ENCODE measurements at places on chromosomes 4 and X. TPM values are rescaled to one million over a fixed set of nuclear protein-coding genes. Genes with fewer than 3 reads are reported as not detected.

- peak; percentile 96 for DNase-seq
Observed at GRCh38 chr4:185792384-185793115, 19.4 kb downstream of the SORBS2 start.

DNA sequence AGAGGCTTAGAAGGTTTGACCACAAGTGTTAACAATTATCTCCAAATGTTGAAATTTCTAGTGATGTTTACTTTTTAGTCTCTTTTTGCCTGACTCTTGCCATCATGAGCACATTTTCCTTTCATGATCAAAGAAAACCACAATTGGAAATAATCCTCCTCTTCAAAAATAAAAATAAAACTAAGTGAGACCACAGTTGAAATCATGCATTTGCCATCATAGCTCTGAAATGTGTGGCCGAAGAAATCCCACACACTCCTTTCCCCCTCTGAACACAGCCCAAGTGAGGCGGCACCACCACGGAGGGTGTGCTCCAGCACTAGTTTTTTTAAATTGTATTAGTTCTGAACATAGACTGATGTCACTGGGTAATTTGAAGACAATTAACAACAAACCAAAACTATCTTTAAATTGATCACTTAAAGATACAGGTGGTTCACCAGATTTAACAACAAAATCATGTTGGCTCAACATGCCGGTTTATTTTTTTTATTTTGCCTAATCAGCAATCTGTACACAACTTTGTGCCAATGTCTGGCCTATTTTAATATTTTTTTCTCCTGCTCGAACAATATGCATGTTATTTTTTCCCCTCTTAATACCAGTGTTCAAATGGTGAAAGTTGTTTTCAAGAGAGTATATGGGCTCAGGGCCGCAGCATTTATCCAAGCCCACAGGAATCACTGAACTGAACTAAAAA, 17.6 kb downstream of the APBB2 start:
- DNase-seq, result no peak

DNA sequence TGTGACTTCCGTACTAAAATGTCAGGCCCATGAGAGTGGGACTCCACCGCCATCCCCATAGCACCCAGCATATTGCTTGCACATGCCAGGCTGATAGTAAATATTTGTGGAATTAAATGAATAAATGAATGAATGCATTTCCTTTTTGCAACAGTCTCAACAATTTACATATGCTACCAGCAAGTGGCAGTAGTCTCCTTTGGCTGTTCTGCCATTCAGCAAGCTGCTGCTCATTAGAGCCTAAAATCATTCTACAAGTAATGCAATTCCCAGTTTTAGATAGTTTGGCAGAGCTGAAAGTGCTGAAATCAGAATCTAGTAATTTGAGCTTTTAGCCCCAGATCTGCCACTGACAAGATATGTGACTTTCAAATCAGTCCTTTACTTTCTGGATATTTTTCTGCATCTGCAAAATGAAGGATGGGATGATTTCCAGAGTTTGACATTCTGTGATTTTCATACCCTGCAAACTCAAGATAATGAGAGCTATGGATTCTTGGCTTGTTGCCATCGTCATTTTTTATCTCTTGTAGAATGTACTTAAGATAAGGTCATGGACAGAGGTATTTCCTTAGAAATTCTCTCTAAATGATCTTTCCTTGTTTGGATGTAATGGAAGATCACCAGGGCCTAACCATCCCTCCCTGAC, 35.7 kb upstream of the INTS6L start:
- peak; percentile 57 for DNase-seq

The CENPVL3 gene
- not detected for polyA plus RNA-seq

The BEND4 gene
- polyA plus RNA-seq, result not detected

- no peak for DNase-seq
Observed at GRCh38 chr4:170088716-170089115, 1.0 kb downstream of the AADAT start.

DNA sequence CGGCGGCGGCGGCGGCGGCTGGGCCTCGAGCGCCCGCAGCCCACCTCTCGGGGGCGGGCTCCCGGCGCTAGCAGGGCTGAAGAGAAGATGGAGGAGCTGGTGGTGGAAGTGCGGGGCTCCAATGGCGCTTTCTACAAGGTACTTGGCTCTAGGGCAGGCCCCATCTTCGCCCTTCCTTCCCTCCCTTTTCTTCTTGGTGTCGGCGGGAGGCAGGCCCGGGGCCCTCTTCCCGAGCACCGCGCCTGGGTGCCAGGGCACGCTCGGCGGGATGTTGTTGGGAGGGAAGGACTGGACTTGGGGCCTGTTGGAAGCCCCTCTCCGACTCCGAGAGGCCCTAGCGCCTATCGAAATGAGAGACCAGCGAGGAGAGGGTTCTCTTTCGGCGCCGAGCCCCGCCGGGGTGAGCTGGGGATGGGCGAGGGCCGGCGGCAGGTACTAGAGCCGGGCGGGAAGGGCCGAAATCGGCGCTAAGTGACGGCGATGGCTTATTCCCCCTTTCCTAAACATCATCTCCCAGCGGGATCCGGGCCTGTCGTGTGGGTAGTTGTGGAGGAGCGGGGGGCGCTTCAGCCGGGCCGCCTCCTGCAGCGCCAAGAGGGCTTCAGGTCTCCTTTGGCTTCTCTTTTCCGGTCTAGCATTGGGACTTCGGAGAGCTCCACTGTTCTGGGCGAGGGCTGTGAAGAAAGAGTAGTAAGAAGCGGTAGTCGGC, 528 bp downstream of the FMR1 start:
- DNase-seq, result peak; percentile 31

GRCh38 chr4:1248245-1249147, at the start of gene CTBP1:
Gene CTBP1, minus strand, starts transcription at chr4:1249130. Its CDS starts 7,799 bp downstream, at chr4:1241331.
- peak; percentile 83 for DNase-seq

GRCh38 chr4:23322732-23323131, 567.1 kb downstream of the PPARGC1A start:
- no peak for DNase-seq

GRCh38 chrX:140725500-140725899, 15.9 kb downstream of the LINC00632 start:
- DNase-seq, result no peak
